ENCODE measurements at places on chromosomes 4 and X.
A peak's percentile ranks its signal among the peaks of the same experiment; 100 is the strongest.

GRCh38 chrX:116436358-116436816, at the start of gene SLC6A14:
TSS of gene SLC6A14 (plus strand) at chrX:116436606. CDS start at chrX:116436710, 104 bp downstream.
- DNase-seq, result no peak

DNA sequence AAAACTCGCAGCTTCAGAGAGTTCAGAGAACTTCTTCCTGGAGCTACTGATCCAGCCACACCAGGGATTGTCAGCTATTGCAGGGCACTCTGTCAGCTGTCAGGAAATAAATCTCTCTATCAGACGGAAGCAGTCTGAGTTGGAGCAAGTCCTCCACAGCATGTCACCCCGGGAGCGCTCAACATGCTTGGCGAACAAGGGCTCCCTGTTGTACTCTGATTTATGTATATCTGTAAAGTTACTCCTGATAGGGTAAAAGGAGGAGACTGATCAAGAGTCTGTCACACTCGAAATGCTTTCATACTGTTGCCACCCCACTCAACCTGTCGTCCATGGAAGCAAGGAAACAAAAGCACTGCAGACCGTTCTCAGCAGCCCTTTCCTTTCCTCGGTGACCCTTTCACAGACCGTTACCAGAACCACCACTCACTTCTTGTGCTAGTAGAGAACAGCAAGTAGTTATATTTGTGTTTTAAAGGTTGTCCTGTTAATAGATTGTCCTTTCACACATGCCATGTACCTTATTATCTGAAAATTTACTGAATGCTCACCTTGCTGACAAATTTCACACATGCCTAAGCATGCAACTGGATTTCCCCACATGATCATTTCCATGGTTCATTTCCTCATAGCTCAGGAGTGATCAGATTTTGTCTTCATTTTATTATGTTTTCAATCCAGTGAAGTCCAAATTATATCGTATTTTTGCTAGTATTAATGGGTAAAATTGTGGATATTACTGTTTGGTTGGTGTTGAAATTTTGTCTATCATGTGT, 2108.9 kb upstream of the TENM3 start:
- DNase-seq, result no peak

DNA sequence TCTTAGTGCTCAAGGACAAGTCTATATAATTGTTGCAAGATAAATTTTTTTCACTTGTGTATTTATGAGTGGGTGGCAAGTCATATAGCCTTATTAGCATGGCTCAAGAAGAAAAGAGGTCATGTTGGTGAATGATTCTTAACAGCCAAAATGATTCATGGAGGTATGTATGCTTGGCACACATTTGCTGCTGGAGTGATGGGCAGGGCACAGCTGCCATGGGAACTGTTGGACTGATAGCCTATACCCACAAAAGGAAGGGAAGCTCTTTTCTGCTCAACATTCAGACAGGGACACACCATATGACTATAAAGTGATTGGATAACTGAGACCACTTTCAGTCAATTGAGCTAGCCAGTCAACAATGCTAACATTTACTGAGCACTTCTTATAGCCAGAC, 46.8 kb upstream of the PITX2 start:
- DNase-seq, result no peak

DNA sequence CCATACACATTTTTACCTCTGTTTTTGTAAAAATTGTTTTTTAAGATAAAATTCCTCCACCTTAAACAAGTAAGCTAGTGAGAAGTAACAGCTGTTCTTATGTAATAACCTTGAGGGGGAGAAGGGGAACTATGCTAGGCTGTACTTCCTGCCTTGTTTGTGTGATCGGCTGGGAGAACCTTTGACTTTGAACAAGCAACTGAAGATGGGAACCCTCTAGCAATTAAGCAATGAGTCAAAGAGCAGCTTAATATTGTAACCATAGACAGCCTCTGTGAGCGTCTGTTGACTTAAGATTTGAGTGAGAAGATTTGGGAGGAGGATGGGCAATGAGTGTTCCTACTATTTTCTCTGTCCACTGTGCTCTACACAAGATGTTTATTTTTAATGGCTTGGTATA, 135.1 kb downstream of the SCLT1 start:
- no peak for DNase-seq

DNA sequence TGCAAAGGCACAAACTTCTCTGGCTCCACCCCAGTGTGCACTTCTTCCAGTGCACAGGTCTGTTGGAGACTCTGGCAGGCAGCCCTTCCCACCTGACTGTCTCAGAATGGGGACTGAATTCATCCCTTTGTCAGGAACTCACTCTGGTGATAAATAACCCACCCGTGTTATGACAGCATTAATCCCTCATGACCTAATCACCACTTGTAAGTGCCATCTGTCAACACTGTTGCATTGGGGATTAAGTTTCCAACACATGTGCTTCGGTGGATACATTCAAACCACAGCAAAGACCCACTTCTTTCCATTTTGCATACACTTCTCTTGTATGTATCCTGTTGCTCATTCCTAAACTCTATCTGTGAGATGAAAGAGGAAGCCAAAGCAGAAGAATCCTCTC, 1002.9 kb upstream of the IGFBP7 start:
- no peak for DNase-seq

DNA sequence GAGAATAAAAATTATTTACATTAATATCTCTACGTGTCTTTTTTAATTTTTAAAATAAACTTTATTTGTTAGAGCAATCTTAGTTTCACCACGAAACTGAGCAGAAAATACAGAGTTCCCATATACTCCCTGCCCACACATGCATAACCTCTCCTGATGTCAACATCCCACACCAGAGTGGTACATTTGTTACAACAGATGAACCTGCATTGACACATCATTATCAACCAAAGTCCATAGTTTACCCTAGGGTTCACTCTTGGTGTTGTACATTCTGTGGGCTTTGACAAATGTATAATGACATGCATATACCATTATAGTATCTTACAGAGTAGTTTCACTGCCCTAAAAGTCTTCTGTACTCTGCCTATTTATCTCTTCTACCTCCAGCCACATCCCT, 110.6 kb upstream of the OTUD4 start:
- no peak for DNase-seq

DNA sequence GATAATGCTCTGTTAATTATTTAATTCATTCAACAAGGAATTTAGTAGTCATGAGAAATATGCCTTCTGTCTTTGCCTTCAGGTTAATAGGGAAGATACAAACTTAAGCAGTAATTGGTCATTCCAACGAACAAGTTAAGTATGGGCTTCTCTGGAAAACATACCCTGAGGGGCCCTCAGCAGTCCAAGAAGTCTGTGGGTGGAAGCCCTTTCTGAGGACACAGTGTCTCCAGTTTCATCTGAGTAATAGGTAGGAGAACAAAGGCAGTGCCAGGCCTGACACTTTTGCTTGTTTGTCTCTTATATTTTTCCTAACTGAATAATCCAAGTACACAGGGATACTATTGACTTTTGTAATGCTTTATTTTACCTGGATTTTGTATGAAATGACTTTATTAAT, 262.5 kb downstream of the FBXW7 start:
- DNase-seq, result peak; percentile 4
